Omental fat pad (tissue), 4 donors: ENCODE measurements at places on chromosomes 11 and 22. TPM values are rescaled to one million over a fixed set of nuclear protein-coding genes. Genes with fewer than 3 reads are reported as not detected.

GRCh38 chr11:125745979-125746378, at the start of gene PATE1:
TSS of gene PATE1 (plus strand) at chr11:125746279. CDS start at chr11:125746305, 26 bp downstream.
- no peak for DNase-seq

Gene GAL
- total RNA-seq: not detected

- DNase-seq: no peak
These were observed 11.4 kb downstream of the ALG12 start for GRCh38 chr22:49906799-49907290.

Gene TXN2
- total RNA-seq: 82.0 TPM

DNA sequence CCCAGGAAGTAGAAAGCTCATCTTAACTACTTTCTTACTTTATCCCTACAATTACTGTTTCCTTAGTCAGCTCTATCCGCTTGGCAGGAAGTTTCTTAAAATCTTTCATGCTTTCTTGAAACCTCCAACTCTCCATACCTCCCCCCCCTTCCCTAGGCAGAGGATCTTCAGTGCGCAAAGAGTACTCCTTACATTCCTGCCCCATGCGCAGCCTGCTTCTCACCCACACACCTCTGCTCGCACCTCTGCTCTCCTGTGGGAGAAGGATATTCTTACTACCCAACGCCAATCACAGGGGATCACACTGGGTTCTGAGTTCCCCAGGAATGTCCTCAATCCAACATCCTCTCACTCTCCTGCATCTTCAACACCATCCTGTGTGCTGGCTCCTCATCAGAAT, 12.3 kb downstream of the TCF20 start:
- no peak for DNase-seq

- no peak for DNase-seq
These were observed 936 bp downstream of the BRD1 start for GRCh38 chr22:49826603-49827270.

- DNase-seq: no peak
These were observed 92.8 kb upstream of the LINC01488 start for GRCh38 chr11:69388661-69389060.

Gene GTF2H1
- total RNA-seq: 54.1 TPM

Gene SYT12
- 1.8 TPM for total RNA-seq

- DNase-seq: no peak
These were observed 560.8 kb downstream of the BRD1 start for GRCh38 chr22:49266561-49267519.

- no peak for DNase-seq
These were observed 169.8 kb downstream of the C11orf91 start for GRCh38 chr11:33530815-33531214.

GRCh38 chr11:124920870-124921609, 2.0 kb downstream of the HEPN1 start:
- DNase-seq: no peak

DNA sequence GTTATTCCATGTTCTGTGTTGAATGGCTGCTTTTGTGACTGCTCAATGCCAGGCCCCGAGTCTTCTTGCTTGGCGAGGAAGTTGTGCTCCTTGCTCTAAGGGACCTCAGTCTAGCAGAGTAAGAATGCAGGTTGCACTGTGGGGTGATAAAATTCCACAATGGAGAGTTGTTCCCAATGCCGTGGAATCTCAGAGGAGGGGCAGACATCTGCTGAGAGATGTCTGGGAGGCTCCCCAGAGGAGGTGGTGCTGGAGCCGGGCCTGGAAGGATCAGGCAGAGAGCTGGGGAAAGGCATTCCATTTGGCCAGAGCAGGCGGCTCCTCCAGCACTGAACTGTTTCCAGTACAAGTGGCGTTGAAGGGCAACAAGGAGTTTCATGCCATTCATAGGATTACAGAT, 55.2 kb downstream of the ST3GAL4 start:
- no peak for DNase-seq

DNA sequence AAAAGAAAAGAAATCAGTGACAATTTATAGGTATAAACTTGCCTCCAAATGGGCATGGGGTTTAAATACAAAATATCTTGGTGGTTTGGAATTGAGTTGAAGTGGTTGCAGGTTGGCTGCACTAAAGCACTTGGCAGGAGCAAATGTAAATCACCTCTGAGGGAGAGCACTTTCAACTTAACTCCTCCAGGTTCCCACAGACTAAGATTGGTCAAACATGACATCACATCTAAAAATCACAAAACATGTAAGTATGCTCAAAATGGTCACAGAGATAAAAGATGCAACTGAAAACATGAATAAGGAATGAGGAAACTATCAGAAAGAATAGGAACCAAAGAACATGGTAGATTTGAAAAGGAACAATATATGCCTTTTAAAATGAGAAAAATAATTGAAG, 12.3 kb upstream of the SHANK3 start:
- no peak for DNase-seq

DNA sequence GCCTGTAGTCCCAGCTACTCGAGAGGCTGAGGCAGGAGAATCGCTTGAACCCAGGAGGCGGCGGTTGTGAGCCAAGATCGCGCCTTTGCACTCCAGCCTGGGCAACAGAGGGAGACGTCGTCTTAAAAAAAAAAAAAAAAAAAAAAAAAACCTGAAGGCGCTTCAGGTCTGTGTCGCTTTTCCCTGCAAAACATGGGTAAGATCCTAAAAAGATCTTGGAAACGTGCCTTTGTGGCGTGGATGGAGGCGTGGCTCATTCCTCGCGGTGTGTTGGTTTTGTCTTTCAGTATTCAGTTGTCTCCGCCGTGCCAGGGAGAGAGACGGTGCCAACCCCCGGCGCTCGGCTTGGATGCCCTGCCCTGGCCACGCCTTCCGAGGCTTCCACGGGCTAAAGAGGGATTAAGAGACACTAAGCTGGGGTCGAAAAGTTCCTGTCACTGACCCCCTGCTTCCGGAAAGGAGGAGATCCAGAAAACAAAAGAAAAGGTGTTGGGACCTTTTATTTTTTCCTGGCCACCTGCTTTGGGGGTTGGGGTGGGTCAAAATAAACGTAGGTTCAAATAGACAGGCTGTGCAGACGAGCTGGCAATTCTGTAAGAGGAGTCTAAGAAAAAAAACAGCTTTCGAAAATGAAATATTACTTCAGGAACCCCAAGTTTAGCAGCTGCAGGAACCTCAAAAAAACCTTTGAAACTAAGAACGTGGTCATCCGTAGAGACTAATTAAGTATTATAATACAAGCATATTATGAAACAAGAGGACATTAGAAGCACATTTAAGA, 1.1 kb upstream of the SLC35F2 start:
- no peak for DNase-seq

- DNase-seq: no peak
These were observed at the start of gene OR5AK2 for GRCh38 chr11:56988614-56989013. TSS of gene OR5AK2 (plus strand) at chr11:56988914. CDS start at chr11:56988914, 0 bp downstream.

Gene CCDC15
- 2.4 TPM for total RNA-seq

- no peak for DNase-seq
These were observed 25.4 kb downstream of the PI4KA start for GRCh38 chr22:20833225-20833665.

Gene VSIG2
- total RNA-seq: 14.1 TPM

- no peak for DNase-seq
These were observed 6.4 kb downstream of the ENDOD1 start for GRCh38 chr11:95095858-95096587.

DNA sequence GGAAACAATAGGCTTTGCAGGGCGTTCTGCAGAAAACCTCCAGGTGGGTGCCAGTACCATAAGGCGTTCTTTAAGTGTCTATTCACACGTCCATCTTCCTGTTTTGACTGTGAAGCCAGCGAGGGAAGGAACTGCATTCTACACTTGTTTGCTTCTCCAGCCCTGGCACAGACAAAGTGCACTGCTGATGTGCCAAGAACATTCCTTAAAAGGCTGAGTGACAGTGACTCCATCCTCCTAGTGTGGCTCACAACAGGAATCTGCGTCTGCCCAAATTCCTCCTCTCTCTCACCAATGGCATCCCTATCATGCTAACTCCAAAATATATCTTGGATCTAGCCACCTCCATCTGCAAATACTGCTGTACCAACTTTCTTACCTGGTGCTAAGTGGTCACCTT, 407.4 kb upstream of the SYN3 start:
- DNase-seq: no peak

DNA sequence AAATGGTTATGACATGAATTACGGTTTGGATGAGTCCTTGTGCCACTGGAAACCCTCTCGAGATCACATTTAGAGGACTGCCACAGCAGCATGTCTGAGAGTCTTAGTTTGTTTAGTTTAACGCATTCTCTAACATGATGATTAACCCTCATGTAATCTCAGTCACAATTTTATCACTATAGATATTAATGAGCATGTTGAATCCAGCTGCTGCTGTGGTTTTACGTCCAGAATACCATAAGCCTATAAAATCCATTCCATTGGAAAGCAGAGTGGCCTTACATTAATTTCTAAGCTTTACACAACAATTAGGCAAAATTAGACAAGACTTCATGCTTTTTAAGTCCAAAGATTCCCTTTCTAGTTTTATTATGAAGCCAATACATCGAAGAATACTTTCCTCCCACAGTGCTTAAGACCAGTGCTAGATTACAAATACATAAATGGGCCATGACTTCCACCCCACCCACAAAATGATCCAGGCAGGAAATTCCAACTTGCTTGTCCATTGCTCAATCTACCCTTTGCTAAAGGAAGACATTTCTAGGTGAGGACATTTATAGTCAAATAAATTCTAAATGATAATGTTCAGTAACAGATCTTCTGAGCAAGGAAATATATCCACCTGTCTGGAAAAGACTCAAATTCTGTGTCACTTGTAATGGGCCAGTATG, 3.5 kb upstream of the ELMOD1 start:
- DNase-seq: no peak
